HFFc6 (cell line): ENCODE measurements at places on chromosomes 12 and 14. TPM values are rescaled to one million over a fixed set of nuclear protein-coding genes. Genes with fewer than 3 reads are reported as not detected.
A peak's percentile ranks its signal among the peaks of the same experiment; 100 is the strongest.

- H3K36me3 ChIP-seq: peaks cover 50% of the 10 kb centered on the region
- peaks cover 14% of the 10 kb centered on the region for H3K4me1 ChIP-seq
- H3K4me3 ChIP-seq: no peak overlapping the region
- H3K27me3 ChIP-seq: no peaks in the 10 kb centered on the region; the same call in 1 of the 2 replicates
- H3K27ac ChIP-seq: no peak overlapping the region
Measured at GRCh38 chr14:80678436-80678835, 263.1 kb downstream of the CEP128 start.

DNA sequence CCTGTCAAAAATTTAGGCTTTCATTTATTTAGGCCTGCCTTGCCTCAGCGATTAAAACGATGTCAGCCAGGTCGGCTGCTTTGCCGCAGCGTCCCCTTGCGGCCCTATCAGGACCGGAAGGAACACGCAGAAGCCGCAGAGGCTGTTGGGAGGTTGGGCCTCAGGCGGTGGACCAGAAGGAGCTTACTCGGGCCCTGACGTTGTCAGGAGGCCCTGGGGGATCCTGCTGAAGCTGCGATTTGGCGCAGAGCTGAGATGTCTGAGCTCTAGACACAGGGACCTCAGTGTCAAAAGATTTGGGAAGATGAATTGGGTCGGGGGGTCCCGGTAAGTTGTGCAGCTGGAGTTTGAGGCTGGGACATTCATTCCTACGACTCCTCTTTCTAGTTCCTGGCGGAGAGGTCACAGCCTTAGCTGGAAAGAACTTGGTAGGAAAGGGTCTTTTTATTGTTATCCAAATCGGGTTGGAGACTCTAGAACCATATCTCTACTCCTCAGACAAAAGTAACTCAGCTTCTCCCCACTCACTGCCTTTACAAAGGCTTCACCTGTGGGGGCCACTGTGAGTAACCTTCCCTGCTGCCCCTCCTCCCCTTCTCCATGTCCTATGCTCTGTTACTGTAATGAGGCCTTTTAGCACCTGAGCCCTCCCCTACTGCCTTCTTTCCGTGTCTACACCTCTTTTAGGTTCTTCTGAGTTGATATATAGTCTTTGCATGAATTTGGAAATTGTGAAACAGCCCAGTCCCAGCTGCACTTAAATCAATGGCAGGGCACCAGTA lies 6.6 kb upstream of the ABCD2 start:
- no peaks in the 10 kb centered on the region; the same call in 1 of the 2 replicates for H3K27me3 ChIP-seq
- H3K36me3 ChIP-seq: no peaks in the 10 kb centered on the region
- no peak overlapping the region for H3K27ac ChIP-seq
- H3K4me1 ChIP-seq: no peaks in the 10 kb centered on the region

- H3K27ac ChIP-seq: no peak overlapping the region
- no peaks in the 10 kb centered on the region for H3K27me3 ChIP-seq
- H3K36me3 ChIP-seq: no peaks in the 10 kb centered on the region
- H3K4me1 ChIP-seq: no peaks in the 10 kb centered on the region
- DNase-seq: no peak
- no peak overlapping the region for H3K4me3 ChIP-seq
Measured at GRCh38 chr12:68119250-68119649, 40.3 kb downstream of the IFNG start.

DNA sequence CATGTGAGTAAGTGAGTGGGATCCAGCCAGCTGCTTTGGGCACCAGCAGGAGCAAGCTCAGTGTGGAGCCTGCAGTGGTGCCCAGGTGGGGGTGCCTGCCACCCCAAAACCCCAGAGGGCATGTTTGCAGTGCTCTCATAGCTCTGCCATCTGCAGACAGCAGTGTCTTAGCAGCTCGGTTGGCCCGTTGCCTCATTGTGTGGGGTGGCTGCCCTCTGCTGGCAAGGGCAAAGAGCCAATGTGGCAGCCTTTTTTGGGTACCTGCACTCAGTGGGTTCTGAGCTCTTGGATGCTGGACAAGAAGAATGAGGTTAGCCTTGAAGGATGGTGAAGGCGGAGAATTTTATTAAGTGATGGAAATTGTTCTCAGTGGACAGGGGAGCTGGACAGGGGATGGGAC lies 52.3 kb downstream of the NEUROD4 start:
- peaks cover 5% of the 10 kb centered on the region; the same call in 1 of the 2 replicates for H3K27me3 ChIP-seq
- DNase-seq: peak; percentile 33
- H3K27ac ChIP-seq: no peak overlapping the region
- no peaks in the 10 kb centered on the region for H3K36me3 ChIP-seq
- no peak overlapping the region for H3K4me3 ChIP-seq

- no peaks in the 10 kb centered on the region for H3K36me3 ChIP-seq
- peak overlapping the region; percentile 84 for H3K4me3 ChIP-seq
- peaks cover 2% of the 10 kb centered on the region for H3K27me3 ChIP-seq
- H3K4me1 ChIP-seq: peaks cover 33% of the 10 kb centered on the region
Measured at GRCh38 chr12:52023976-52024688, 17.4 kb downstream of the TAMALIN start.

Gene PSME2
- total RNA-seq: 106 to 136 TPM (median 108 TPM) in 3 replicates

DNA sequence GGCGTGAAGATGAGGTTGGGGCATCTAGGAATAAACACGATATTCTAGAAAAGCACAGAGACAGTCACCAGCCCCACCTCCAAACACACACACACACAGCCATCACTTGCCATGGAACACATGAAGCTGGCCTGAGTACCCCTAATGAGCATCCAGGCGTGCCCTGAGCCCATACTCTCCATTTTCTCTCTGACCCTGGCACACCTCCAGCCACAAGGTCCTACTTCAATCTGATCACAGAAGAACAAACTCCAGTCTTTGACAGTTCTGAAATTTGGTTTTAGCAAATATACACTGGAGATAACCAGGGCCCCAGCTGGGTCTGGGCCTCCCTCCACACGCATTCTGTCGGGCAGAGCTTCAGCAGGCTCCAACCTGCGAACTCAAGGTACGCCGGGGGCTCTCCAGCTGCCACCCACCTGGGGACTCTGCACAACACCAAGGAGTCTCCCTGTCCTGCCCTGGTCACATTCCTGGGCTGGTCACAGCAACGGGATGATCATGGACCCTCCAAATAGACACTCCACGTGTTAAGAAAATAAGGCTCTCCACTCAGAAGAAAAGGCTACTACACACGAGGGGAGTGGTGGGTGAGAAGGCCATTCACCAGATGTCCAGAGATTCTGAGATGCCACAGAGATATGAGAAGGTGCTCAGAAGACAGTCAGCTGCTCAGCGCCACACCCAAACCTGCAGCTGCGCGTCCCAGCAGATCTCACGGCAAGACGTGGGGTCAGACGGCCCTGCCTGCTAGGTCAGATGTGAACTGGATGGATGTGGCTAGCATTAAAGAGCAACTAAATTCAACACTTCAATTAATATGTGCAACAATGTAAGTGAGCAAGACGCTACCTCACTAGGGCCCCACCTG lies 57.0 kb upstream of the PNMA1 start:
- H3K27ac ChIP-seq: no peak overlapping the region
- no peak overlapping the region for H3K4me3 ChIP-seq
- peaks cover 53% of the 10 kb centered on the region for H3K4me1 ChIP-seq
- no peak for DNase-seq

DNA sequence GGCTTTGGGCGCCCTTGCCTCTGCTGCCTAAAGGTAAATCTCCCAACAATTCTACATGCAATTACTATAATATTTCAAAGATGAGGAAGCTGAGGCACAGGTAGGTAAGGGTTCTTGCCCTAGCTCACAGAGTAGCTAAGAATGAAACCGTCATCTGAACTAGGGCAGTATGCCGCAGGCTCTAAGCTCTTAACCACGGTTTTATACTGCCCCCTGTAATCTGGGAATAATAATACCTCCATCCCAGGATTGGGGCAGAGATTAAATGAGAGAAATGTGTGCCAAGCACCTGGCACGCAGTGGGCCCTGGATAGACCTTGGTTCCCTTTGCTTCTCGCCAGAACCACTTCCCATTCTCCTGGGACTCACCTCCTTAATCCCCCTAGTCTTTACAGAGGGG lies 1.5 kb upstream of the HRK start:
- no peaks in the 10 kb centered on the region for H3K36me3 ChIP-seq
- no peak overlapping the region; the same call in 1 of the 2 replicates for H3K4me3 ChIP-seq
- H3K4me1 ChIP-seq: peaks cover 32% of the 10 kb centered on the region

Gene ACVRL1
- 6.5 to 11.4 TPM (median 6.6 TPM) in 3 replicates for total RNA-seq

Gene RD3L
- not detected in 3 replicates for total RNA-seq

GRCh38 chr14:97185186-97185585 lies 388.0 kb downstream of the VRK1 start:
- H3K27ac ChIP-seq: no peak overlapping the region
- H3K4me1 ChIP-seq: peaks cover 12% of the 10 kb centered on the region
- no peak overlapping the region for H3K4me3 ChIP-seq
- DNase-seq: no peak

- H3K4me1 ChIP-seq: peaks cover 79% of the 10 kb centered on the region
- H3K36me3 ChIP-seq: peaks cover 79% of the 10 kb centered on the region
- no peaks in the 10 kb centered on the region; the same call in 1 of the 2 replicates for H3K27me3 ChIP-seq
- peak overlapping the region; percentile 65 for H3K27ac ChIP-seq
- no peak for DNase-seq
Measured at GRCh38 chr12:105220929-105221290, 15.1 kb downstream of the APPL2 start.

Gene GDF3
- not detected in 2 replicates for total RNA-seq

GRCh38 chr14:101357559-101358319 lies 203.6 kb upstream of the DIO3 start:
- peaks cover 19% of the 10 kb centered on the region for H3K27me3 ChIP-seq
- no peak overlapping the region for H3K4me3 ChIP-seq
- DNase-seq: no peak
- no peak overlapping the region for H3K27ac ChIP-seq

Gene C12orf50
- total RNA-seq: not detected in 2 replicates

Gene GLIPR1L1
- not detected in 3 replicates for total RNA-seq

- H3K27ac ChIP-seq: peak overlapping the region; percentile 96
- H3K4me3 ChIP-seq: peak overlapping the region; percentile 96
- peaks cover 15% of the 10 kb centered on the region for H3K36me3 ChIP-seq
- peak; percentile 73 for DNase-seq
Measured at GRCh38 chr12:95218150-95219133, 835 bp downstream of the VEZT start.

- H3K4me3 ChIP-seq: no peak overlapping the region
- no peak for DNase-seq
- peaks cover 9% of the 10 kb centered on the region for H3K4me1 ChIP-seq
- no peak overlapping the region for H3K27ac ChIP-seq
- H3K36me3 ChIP-seq: no peaks in the 10 kb centered on the region
Measured at GRCh38 chr12:58732894-58733293, 187.4 kb downstream of the LRIG3 start.

DNA sequence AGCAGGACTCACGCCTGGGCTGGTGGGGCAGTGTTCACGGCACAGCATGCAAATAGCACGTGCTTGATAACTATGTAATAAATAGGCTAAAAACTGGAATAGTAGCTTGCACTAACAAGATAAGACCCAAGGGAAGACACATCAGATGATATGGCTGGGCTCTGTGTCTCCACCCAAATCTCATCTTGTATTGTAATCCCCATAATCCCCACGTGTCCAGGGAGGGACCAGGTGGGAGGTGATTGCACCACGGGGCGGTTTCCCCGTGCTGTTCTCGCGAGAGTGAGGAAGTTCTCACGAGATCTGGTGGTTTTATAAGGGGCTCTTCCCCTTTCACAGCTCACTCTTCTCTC lies 46.9 kb downstream of the RIMBP2 start:
- DNase-seq: no peak
- H3K27me3 ChIP-seq: peaks cover 2% of the 10 kb centered on the region
- no peak overlapping the region for H3K4me3 ChIP-seq
- H3K4me1 ChIP-seq: no peaks in the 10 kb centered on the region

DNA sequence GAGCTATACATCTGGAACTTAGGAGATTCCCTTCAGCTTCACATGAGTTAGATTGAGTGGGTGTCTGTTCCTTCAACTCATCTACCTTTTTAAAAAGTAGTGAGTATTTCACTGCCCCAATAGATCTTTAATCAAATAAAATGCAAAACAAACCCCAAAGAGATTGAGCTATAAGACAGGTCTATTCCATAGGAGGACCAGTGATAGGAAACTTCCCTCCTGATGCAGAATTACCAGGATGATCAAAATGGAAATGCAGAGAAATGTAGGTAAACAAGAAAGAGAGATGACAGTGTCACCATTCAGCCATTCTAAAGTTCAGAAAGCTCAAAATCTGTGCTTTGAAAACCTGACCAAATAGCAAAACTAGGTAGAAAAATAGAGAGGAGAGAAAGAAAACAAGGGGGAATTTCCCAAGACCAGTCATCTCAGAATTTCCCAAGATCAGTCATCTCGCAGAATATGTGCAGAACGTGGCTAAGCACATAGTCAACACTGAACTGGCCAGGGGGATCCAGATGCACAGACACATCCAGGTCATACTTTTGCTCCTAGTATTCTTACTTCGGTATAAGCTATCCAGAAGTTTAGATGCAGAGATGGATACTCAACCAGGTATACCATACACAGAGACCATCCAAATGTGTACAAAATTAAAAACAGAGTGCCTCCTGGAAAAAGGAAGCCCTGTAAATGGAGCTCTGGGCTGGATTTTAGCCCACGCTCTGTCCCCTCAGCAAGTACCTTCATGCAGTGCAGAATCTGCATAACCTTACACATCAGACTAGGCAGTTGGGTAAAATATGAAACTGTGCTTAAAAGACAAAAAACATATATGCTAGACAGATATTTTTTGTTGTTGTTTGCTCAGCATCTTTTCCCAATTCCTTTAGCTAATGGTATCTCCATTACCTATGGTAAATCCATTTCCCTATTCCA lies 27.4 kb downstream of the SLC41A2 start:
- no peaks in the 10 kb centered on the region for H3K36me3 ChIP-seq
- H3K4me3 ChIP-seq: no peak overlapping the region
- DNase-seq: peak; percentile 7
- peaks cover 18% of the 10 kb centered on the region for H3K4me1 ChIP-seq
